ENCODE measurements at places on chromosomes 3 and 15.

- no peak for DNase-seq
These were observed 237.0 kb downstream of the CD47 start for GRCh38 chr3:107853821-107854220.

GRCh38 chr3:40511031-40511718 is 5.3 kb downstream of the ZNF620 start:
- DNase-seq = no peak

GRCh38 chr3:102017784-102018183 is 168.5 kb downstream of the NFKBIZ start:
- DNase-seq = no peak

- DNase-seq = no peak
These were observed 218.8 kb upstream of the STRIT1 start for GRCh38 chr3:155512175-155512866.

DNA sequence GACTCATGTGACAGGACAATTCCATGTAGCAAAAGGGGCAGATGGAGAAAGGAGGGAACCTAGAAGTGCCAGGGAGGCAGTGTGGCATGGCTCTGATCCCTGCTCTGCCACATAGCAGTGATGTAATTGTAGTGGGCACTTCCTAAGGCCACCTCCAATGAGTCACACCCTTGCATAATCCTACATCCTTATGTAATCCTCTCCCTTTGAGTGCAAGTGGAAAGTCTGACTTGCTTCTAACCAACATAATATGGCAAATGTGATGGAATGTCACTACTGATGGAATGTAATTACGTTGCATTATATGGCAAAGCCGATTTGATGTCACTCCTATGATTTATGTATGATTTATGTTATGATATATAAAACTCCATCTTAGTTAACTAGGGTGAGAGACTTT is 72.9 kb upstream of the ATP2C1 start:
- no peak for DNase-seq

GRCh38 chr3:56197259-56197965 is 270.9 kb downstream of the ERC2 start:
- no peak for DNase-seq

- DNase-seq = no peak
These were observed 1.6 kb downstream of the TAGLN3 start for GRCh38 chr3:112000367-112000771.

GRCh38 chr15:40436116-40436891 is 4.4 kb upstream of the BAHD1 start:
- no peak for DNase-seq

DNA sequence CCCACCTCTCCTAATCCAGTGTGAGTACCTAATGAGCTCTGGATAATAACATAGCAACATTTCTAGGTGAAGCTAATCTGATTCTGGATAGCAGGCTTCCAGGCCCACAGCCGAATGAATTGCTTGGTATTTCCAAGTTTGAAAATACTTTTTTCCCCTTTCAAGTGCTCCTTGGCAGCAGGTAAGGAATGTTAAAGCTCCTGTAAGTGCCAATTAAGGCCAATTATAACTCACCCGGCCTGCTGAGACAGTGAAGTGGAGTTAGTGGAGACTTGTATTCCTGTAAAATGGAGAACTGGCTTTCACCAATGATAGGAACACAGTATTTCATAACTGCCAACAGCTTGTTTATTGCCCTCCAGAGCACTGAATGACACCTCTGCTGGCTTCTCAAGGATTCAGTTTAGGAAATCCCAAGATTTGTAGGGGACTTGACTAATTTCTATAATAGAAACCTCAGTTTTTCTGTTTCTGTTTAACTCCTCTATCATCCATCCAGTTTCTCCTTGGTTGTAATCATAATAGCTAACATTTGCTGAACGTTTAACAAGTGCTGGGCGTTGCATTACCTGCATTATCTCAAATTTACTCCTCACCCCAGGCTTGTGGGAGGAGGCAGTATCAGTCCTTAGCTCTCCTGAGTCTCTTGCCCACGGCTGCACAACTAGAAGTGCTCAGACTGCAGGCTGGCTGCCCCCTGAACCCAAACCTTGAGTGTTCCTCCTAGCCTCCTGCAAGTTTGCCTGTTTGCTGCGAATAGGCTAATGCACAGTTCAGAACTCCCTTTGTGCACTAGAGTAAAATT is 52.7 kb upstream of the SCAANT1 start:
- DNase-seq = no peak

- no peak for DNase-seq
These were observed 85.6 kb downstream of the CPN2 start for GRCh38 chr3:194265505-194265892.

DNA sequence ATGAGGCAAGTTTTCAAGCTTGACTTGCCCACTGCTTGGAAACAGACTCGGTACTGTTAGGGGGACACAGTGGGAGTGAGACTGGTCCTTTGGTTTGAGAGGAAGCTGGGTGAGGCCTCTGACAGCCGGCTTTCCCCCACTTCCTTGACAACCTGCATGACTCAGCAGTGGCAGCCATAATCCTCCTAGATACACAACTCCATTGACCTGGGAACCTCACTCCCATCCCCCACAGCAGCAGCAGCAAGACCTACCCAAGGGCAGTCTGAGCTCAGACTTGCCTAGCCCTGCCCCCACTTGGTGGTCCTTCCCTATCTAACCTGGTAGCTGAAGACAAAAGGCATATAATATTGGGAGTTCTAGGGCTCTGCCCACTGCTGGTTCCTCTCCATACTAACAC is 1043.5 kb upstream of the ALCAM start:
- no peak for DNase-seq

Data from CD4-positive, alpha-beta T cell treated with Interleukin-4 for 4 hours (primary cell).